Epithelial cell of proximal tubule (primary cell): ENCODE measurements at places on chromosomes 2 and 18. TPM values are rescaled to one million over a fixed set of nuclear protein-coding genes. Genes with fewer than 3 reads are reported as not detected.
A peak's percentile ranks its signal among the peaks of the same experiment; 100 is the strongest.

The AQP12A gene
- not detected in 2 replicates for total RNA-seq

The EN1 gene
- not detected in 2 replicates for total RNA-seq

DNA sequence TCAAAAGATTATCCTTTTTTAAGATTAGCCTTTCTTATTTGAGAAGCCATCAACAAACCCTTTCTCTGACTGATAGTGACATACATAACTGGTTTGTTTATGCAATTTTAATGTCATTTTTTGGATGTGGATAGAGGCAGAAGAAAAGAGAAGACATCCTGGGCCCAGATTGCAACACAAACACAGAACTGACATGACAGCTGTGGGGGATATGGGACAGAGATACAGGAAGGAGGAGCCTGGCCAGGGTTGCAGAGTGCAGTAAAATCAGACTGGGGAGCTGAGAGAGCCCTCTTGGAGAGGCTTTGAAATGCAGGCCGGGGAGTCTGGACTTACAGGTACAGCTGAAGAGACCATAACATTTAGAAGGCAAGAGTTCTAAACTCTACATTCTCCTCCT, 65.1 kb downstream of the SIGLEC15 start:
- DNase-seq = no peak

DNA sequence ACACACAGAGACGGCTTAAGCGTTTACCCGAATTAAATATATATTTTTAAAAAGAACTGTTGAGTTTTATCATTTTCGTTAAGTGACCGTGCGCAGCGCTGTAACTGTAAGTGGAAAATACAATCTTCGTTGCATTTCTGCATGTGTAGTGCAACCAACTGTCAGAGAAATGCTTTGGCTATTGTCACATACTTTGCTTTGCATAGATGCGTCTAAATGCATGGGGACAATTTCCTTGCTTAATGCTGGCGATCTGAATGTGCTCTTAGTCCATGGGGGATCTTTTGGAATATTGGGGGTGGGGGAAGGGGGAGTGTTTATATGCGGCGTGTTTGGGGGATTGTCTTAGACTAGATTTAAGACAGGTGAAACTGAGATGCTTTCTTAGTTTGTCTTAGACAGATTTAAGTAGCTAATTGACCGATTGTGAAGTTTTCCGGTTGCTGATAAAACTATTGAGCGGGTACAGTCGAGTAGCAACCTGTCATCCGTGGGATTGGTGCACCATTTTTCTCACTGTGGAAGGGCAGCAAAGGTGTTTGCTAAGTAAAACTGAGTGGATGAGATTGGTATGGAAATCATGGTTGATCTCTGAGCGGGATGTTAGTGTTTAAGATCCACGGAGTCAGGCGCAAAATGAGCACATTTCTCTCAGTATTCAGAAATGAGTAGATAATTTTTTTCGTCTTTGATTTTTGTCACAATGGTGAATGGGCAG, 476 bp downstream of the VSNL1 start:
- DNase-seq = no peak

GRCh38 chr2:196544906-196545433, 94.5 kb upstream of the CCDC150 start:
- DNase-seq = peak; percentile 6

- no peak for DNase-seq
These were observed 148.5 kb downstream of the MYT1L start for GRCh38 chr2:2182551-2183071.

DNA sequence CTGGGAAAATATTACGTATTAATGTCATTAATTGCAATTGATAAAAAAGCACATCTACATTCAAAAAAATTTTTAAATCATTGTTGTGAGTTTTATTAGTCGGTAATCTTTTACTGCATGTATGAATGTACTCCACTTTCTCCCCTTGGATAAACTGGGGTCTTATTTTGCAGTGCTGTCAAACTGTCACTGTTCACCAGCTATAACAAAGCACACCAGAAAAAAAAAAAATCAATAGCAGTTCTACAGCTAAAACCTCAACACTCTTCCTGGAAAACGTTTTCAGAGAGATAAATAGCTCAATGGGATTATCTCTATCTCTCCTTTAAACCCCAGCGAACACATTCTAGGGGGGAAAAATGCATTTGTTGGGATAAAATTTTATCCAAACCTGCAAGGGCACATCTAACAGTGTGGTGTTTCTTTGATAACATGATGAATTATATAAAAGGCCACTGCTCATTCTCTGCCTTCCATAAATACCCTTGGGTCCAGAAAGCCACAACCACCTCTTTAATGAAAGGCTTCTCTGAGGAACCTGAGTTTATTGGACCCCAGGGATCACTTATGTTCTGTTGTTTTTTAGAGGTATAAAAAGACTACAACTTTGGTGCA, 219.9 kb downstream of the CDH20 start:
- DNase-seq = no peak
